Caco-2 (cell line): ENCODE measurements at places on chromosomes 4 and X. TPM values are rescaled to one million over a fixed set of nuclear protein-coding genes. Genes with fewer than 3 reads are reported as not detected.

DNA sequence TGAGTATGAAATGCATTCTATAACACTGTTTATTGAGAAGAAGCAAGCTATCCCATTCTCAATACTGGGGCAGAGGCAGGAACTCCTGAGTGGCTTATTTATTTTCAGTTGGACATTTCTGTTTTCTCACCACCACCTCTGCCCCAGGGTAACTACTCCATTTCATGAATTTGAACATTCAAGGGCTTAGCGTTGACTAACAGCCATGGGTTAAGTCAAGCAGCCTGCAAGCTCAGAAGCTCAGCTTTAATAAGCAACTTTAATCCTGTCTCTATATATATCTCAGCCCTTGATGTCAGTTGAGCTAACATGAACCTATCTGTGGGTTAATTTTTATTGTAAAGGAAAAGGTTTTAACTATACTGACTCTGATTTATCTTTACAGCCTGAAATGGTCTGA lies 93.8 kb downstream of the MBNL3 start:
- H3K36me3 ChIP-seq, result no peaks in the 10 kb centered on the region
- no peak overlapping the region for H3K4me3 ChIP-seq
- H3K27me3 ChIP-seq, result no peaks in the 10 kb centered on the region
- H3K4me1 ChIP-seq, result peaks cover 34% of the 10 kb centered on the region
- DNase-seq, result no peak
- no peak overlapping the region for H3K27ac ChIP-seq

GRCh38 chrX:14030174-14030530 lies 460 bp upstream of the GEMIN8 start:
- H3K27me3 ChIP-seq, result no peaks in the 10 kb centered on the region
- H3K36me3 ChIP-seq, result no peaks in the 10 kb centered on the region
- H3K27ac ChIP-seq, result peak overlapping the region; percentile 95

DNA sequence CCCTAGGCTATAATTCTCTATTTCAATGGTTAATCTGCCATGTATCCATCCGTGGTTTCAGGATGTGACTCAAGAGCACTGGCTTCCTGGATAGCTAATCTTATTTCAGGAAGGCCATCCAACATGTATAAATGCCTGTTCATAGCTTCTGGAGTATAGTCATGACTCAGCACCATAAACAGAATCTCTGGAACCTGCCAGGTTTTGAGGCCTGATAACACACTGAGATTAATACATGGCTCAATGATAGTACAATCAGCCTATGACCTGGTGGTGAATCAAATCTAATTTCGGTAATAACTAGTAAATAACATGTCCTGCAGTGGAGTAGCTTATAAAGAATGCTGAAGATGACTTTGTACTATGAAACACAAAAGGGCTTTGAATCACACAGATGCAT lies 5.7 kb upstream of the IL13RA2 start:
- no peak overlapping the region for H3K4me3 ChIP-seq
- no peaks in the 10 kb centered on the region for H3K36me3 ChIP-seq
- H3K27ac ChIP-seq, result no peak overlapping the region
- H3K27me3 ChIP-seq, result no peaks in the 10 kb centered on the region

VCX gene
- not detected in 2 replicates for total RNA-seq

DNA sequence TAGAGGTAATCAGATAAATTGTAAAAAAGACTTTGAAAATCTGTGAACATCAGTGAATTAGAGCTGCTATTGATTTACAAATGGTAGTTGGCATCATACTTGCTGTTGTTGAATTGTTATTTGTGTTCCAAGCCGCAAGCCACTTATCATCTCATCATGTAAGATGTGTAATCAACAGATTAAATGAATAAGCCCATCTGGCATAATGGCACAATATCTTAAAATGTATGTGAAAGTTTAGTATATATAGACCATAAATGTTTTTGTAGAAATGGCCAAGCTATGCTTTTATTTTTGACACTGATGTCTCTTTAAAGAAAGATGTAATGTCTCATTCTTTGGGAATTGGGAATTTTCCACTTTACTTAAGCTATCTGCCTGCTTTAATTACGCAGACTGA lies 682.6 kb upstream of the GNPDA2 start:
- H3K4me1 ChIP-seq, result no peaks in the 10 kb centered on the region
- H3K4me3 ChIP-seq, result no peak overlapping the region

DNA sequence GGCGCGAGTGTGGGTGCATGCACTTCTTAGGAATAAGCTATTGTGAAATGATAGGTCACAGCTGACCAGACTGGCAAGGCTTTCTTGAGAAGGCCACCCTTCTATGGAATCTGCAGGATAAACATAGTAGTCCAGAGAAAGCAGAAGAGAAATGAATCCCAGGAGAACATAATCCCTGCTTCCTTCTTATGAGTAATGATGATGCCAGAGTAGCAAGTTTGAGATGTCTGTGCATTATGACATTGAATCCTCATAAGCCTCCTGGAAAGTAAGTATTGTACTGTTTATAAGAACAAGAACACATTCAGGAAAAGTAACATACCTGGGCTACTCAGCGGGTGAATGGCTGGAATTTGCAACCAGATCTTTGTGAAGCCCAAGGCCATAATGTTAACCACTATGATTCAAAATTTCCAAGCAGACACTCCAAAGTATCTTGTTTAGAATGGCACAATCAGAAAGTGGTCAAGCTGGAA lies 272.1 kb upstream of the HS3ST1 start:
- H3K4me1 ChIP-seq, result no peaks in the 10 kb centered on the region
- DNase-seq, result no peak
- no peak overlapping the region for H3K4me3 ChIP-seq
- no peak overlapping the region for H3K27ac ChIP-seq
- no peaks in the 10 kb centered on the region for H3K36me3 ChIP-seq

- H3K27me3 ChIP-seq, result no peaks in the 10 kb centered on the region
- H3K27ac ChIP-seq, result no peak overlapping the region
- H3K36me3 ChIP-seq, result no peaks in the 10 kb centered on the region
- H3K4me3 ChIP-seq, result no peak overlapping the region
- no peak for DNase-seq
Measured at GRCh38 chr4:20403846-20404245, 152.1 kb downstream of the SLIT2 start.
